ENCODE measurements at places on chromosomes 1 and 21. TPM values are rescaled to one million over a fixed set of nuclear protein-coding genes. Genes with fewer than 3 reads are reported as not detected.

The KRTAP12-2 gene
- not detected for total RNA-seq

The TRIM67 gene
- not detected for total RNA-seq

The GCSAML gene
- not detected for total RNA-seq

The SYPL2 gene
- total RNA-seq: not detected

The PDZK1IP1 gene
- total RNA-seq: 3.5 TPM

The TRIM17 gene
- not detected for total RNA-seq

The ANGPTL1 gene
- total RNA-seq: not detected

The MROH9 gene
- total RNA-seq: not detected

The TCHH gene
- total RNA-seq: 0.04 TPM

The SPATA46 gene
- not detected for total RNA-seq

The OLFML2B gene
- 0.08 TPM for total RNA-seq

The ETV3L gene
- total RNA-seq: not detected

The GJB3 gene
- total RNA-seq: 274 TPM

The TRNP1 gene
- total RNA-seq: 94.1 TPM

The SELL gene
- total RNA-seq: not detected

The FCRL5 gene
- not detected for total RNA-seq

The ATXN7L2 gene
- 2.4 TPM for total RNA-seq

The MAP10 gene
- total RNA-seq: 0.62 TPM

The LRRC47 gene
- 35.5 TPM for total RNA-seq

The CR1L gene
- not detected for total RNA-seq

The FCRL6 gene
- not detected for total RNA-seq

The GBP4 gene
- 0.04 TPM for total RNA-seq

The RHOU gene
- total RNA-seq: 0.23 TPM

The TTLL10 gene
- total RNA-seq: not detected

The CRYAA gene
- total RNA-seq: not detected

The ADAM30 gene
- not detected for total RNA-seq

The SPRR2G gene
- not detected for total RNA-seq

The TP73 gene
- 2.1 TPM for total RNA-seq

The FCMR gene
- total RNA-seq: 3.3 TPM

The PBX1 gene
- total RNA-seq: 0.86 TPM

The CDK11A gene
- total RNA-seq: 7.2 TPM

The TMEM125 gene
- total RNA-seq: 3.0 TPM

The TSPEAR gene
- total RNA-seq: not detected

The RGS13 gene
- total RNA-seq: not detected
